Chondrocyte (in vitro differentiated cells): ENCODE measurements at places on chromosomes 12 and 14. TPM values are rescaled to one million over a fixed set of nuclear protein-coding genes. Genes with fewer than 3 reads are reported as not detected.

DNA sequence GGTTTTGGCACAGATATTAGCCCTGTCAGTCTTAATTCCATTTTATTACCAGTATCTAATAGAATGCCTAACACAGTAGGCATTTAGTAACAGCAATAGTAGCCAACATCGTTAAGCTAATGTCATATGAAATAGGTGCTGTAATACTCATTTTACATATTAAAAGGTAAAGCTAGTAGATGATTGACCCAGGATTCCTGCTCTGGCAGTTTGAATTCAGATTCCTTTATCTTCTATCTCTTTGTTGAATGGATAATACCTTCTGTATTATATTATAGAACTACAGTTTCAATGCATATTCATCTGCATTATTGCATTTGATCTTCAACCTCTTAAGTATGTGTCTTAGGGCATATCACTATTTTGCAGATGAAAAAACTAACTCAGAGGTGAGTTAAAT is 2.9 kb downstream of the ATL1 start:
- H3K27ac ChIP-seq, result no peak overlapping the region
- H3K36me3 ChIP-seq, result no peaks in the 10 kb centered on the region
- H3K27me3 ChIP-seq, result no peaks in the 10 kb centered on the region
- no peak for DNase-seq
- no peak overlapping the region for H3K4me3 ChIP-seq

GRCh38 chr12:108610856-108611605 is 13.1 kb upstream of the TMEM119 start:
- no peaks in the 10 kb centered on the region for H3K36me3 ChIP-seq
- H3K4me1 ChIP-seq, result peaks cover 41% of the 10 kb centered on the region
- DNase-seq, result no peak
- no peaks in the 10 kb centered on the region for H3K27me3 ChIP-seq
- H3K4me3 ChIP-seq, result no peak overlapping the region
- no peak overlapping the region for H3K27ac ChIP-seq

GRCh38 chr12:53456654-53457366 is 4.9 kb downstream of the PCBP2 start:
- peaks cover 46% of the 10 kb centered on the region for H3K36me3 ChIP-seq
- H3K4me3 ChIP-seq, result no peak overlapping the region
- H3K27me3 ChIP-seq, result no peaks in the 10 kb centered on the region
- peaks cover 41% of the 10 kb centered on the region for H3K4me1 ChIP-seq

DNA sequence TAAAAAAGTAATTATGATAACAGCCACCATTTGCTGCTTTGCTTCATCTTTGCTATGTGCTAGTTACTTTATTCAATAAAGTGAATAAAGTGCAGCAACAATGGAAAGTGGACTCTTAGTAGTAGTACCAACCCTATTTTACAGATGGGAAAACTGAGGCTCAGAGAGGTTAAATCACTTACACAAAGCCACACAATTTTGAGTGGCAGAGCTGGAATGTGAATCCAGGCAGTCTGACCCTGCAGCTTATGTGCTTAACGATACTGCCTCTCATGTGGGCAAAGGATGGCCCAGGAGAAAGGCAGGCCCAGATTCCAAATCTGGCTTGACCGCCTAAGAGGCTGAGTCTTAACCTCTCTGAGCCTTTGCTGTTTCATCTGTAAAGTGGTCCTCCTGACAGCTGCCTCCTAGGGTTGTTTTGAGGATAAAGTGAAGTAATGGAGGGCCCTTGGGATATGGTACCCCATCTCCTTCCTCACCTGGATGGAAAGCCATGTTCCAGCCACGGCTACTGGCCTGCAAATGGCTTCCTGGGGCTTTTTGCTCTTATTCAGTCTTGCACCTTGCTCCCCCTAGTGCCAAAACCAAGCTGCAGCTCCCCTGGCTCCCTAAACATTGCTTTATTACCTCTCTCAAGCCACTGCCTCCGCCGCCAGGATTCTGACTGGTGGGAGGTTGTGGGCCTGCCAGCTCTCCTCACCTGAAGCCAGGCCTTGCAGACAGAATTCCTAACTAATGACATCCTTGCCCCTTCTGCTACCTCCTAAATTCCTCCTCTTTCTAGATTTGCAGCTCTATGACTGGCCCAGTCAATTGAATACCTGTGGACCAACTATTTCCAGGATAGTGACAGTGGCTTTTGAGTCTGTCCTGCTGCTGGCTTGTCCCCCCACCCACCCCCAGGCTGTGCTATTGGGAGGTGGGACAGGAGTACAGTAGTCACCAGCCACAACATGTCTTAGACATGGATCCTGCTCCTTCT is 283.3 kb upstream of the PWP1 start:
- H3K4me3 ChIP-seq, result no peak overlapping the region
- DNase-seq, result no peak
- no peaks in the 10 kb centered on the region for H3K4me1 ChIP-seq
- no peaks in the 10 kb centered on the region for H3K36me3 ChIP-seq
- H3K27ac ChIP-seq, result no peak overlapping the region
- no peaks in the 10 kb centered on the region for H3K27me3 ChIP-seq

DNA sequence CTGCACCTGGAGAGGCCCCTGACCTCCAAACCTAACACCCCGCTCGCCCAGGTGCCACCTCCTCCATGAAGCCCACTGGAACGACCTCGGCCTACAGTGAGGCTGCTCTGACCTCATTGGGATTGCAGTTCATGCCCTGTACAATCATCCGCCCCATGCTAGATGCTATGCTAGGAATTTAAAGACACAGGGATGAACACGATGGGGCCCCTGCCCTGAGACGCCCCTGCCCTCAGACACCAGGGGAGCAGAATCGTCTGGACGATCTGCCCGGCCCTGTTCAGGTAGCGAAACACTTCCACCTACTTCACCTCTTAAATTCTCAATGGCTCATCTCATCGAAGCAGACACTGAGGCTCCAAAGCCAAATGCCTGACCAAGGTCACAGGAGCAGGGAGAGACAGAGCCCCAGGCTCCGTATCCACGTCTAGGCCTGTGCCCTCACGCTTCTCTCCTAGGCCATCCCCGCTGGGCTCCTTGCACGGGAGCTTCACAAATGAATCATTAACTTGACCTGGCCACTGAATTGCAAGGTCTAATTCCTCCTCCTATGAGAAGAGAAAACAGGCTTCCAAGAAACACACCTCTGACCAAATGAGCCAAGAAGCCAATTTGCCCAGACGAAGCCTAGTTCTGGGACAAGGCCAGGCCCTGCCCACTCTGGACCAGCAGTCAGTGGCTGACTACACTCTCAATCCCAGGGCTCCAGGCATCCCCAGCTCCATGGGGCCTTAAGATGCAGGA is 35.2 kb downstream of the SCARB1 start:
- DNase-seq, result no peak
- H3K4me3 ChIP-seq, result no peak overlapping the region
- H3K27me3 ChIP-seq, result no peaks in the 10 kb centered on the region

DNA sequence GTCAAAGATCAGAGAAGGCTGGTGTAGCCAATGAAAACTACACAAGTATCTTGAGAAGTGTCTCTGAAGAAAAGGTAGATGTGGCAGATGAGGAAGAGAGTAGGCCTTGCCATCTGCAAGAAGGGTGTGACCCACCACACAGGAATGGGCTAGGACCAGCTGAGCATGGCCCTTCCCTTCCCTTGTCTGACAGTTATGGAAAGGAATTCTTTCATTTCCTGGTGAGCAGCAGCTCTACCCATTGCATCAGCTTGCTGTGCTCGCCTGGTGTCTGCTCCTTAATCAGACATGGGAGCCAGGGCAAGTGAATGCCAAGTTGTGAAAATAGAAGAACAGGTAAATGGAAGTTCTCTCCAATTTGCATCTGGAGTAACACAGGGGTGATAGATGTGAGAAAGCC is 145.2 kb upstream of the KRR1 start:
- peaks cover 22% of the 10 kb centered on the region for H3K4me1 ChIP-seq
- peaks cover 2% of the 10 kb centered on the region for H3K36me3 ChIP-seq
- no peak for DNase-seq
- H3K4me3 ChIP-seq, result no peak overlapping the region
- peaks cover 8% of the 10 kb centered on the region for H3K27me3 ChIP-seq

DNA sequence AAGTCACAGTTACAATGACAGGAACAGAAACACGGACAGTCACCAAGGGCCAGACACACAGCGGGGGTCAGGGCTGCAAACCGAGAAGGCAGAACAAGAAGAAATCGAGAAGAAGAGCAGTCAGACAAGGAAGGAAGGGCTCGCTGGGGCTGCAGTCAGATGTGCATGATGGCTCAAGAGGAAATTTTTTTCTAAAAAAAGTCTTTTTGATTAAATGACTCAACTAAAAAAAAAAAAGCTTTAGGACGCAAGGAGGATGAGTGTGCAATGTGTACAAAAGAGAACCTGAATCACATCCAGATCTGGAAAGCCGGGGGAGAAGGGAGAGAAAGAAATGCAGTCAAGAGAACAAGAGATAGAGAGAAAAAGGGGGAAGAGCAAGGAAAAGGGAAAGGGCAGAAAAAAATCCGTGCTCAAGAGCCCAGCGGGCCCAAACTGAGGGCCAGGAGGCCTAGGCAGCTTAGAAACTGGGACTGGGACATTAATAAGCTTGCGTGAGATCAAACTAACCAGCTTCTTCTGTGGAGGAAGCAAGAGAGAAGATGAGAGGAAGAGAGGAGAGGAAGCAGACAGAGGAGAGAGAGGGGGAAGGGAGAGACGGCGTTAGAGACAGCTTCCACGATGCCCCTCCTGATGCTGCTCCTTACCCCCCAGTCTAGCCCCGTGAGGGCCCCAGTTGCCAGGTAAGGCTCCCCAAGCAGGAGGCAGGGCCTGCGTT is 6.7 kb downstream of the IFFO1 start:
- H3K4me1 ChIP-seq, result peaks cover 65% of the 10 kb centered on the region
- H3K27ac ChIP-seq, result peak overlapping the region; percentile 95
- peaks cover 17% of the 10 kb centered on the region for H3K36me3 ChIP-seq
- peak overlapping the region; percentile 26 for H3K4me3 ChIP-seq
- H3K27me3 ChIP-seq, result no peaks in the 10 kb centered on the region
- no peak for DNase-seq

DNA sequence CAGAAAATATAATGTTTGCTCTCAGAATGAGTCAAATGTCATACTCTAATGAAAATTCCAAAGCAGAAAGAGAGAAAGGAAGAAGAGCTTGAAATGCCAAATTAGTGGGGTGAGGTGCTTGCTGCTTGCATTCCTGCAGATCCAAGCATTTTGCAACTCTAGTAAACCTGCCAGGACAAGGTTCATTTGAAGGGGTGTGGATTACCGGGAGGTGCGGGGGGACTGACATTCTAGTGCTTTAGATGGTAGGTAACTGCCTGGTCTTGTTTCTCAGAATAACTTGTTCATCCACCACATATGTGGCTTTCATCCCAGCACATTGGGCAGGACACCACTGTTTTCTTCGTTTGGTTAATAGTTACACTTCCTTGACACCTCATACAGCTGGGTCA is 144.4 kb downstream of the AKAP6 start:
- no peaks in the 10 kb centered on the region for H3K36me3 ChIP-seq
- peaks cover 74% of the 10 kb centered on the region for H3K4me1 ChIP-seq
- H3K4me3 ChIP-seq, result no peak overlapping the region
- DNase-seq, result no peak
- H3K27me3 ChIP-seq, result no peaks in the 10 kb centered on the region

DNA sequence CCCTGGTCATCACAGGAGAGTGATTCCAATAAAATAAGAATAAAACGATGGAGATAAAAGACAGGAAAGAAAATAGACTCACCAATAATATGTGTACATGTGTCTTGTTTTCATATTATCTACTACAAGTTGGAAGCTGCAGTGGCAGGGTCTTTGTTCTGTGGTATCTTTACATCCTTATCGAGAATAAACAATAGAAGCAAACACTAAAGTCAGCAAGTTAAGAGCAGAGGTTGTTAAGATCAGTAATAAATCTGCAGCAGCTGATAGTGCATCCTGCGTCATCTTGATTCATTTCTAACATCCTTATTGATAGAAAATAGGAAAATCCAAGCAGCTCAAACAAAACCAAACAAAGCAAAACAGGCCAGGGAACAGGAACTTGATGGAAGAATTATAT is 107.4 kb downstream of the RPS29 start:
- no peak overlapping the region for H3K4me3 ChIP-seq
- no peaks in the 10 kb centered on the region for H3K36me3 ChIP-seq
- H3K27me3 ChIP-seq, result peaks cover 25% of the 10 kb centered on the region

GRCh38 chr12:88556213-88556774 is 24.0 kb downstream of the KITLG start:
- no peaks in the 10 kb centered on the region for H3K27me3 ChIP-seq
- peaks cover 17% of the 10 kb centered on the region for H3K4me1 ChIP-seq
- no peak overlapping the region for H3K27ac ChIP-seq
- no peak overlapping the region for H3K4me3 ChIP-seq
- H3K36me3 ChIP-seq, result no peaks in the 10 kb centered on the region

DNA sequence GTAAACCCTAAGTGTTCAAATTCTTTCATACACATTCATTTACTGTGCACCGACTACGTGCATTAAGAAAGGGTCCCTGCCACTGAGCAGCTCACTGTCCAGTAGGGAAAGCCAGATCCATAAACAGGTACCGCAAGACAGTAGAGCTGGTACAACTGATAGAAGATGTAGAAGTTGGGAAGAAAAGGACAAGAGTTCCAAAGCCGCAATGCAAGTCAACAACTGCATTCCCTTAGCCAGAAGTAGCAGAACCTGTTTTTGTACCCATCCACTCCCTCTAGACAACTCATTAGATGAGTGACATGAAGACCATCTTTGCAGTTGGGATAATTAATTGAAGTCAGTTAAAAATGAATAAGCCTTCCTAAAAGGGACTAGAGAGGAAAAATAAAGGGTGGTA is 1.3 kb downstream of the SENP1 start:
- peak overlapping the region; percentile 28 for H3K27ac ChIP-seq
- H3K4me3 ChIP-seq, result peak overlapping the region; percentile 84
- no peaks in the 10 kb centered on the region for H3K36me3 ChIP-seq
- no peaks in the 10 kb centered on the region for H3K27me3 ChIP-seq

- peaks cover 27% of the 10 kb centered on the region for H3K27me3 ChIP-seq
- H3K36me3 ChIP-seq, result no peaks in the 10 kb centered on the region
- no peak for DNase-seq
- H3K4me3 ChIP-seq, result no peak overlapping the region
These were observed 35.1 kb upstream of the TBC1D15 start for GRCh38 chr12:71804505-71804904.

- H3K4me3 ChIP-seq, result no peak overlapping the region
- no peak overlapping the region for H3K27ac ChIP-seq
- no peaks in the 10 kb centered on the region for H3K27me3 ChIP-seq
- DNase-seq, result no peak
- H3K4me1 ChIP-seq, result peaks cover 42% of the 10 kb centered on the region
- peaks cover 4% of the 10 kb centered on the region for H3K36me3 ChIP-seq
These were observed 91.6 kb downstream of the FOXN3 start for GRCh38 chr14:89325299-89325883.

HOXC13 gene
- not detected in 3 replicates for total RNA-seq

TAS2R7 gene
- not detected in 3 replicates for total RNA-seq

LMNTD1 gene
- 0.75 TPM in 1 of 3 replicates, not detected in the others for total RNA-seq

TSHR gene
- 0.51 TPM in 1 of 3 replicates, not detected in the others for total RNA-seq

BIN2 gene
- not detected in 3 replicates for total RNA-seq

LTBP2 gene
- 210 to 446 TPM (median 215 TPM) in 3 replicates for total RNA-seq

P2RX4 gene
- total RNA-seq, result 14.7 to 23.3 TPM (median 20.7 TPM) in 3 replicates

HOXC12 gene
- total RNA-seq, result not detected in 3 replicates

SLCO1B1 gene
- total RNA-seq, result not detected in 3 replicates
